ENCODE measurements at places on chromosomes 2 and 18.

- peak; percentile 49 for DNase-seq
Measured at GRCh38 chr18:72762515-72763122, 105.2 kb downstream of the NETO1 start.

DNA sequence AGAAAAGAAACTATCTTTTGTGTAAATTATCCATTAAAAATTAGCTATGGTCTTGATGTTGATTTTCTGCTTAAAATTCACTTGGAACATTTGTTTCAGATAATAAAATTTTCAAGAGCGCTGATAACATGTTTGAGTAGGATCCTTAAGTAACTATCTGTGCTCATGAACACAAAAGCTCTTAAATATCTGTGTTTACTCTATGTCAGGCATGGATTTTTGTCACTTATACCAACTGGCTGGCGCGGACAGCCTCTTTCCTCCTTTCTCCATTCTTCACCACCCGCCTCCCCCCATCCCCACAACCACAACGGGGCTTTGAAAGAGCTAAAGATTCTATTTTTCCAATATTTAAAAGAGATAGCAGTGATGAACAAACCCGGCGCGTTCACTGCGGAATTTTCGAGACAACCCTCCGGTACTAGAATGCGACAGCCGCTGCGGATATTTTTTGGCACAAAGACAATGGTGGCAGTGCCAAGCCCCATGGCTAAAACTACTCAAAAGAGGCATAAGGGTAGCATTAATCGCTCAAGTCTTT, 181.5 kb downstream of the TCF4 start:
- DNase-seq, result peak; percentile 21

DNA sequence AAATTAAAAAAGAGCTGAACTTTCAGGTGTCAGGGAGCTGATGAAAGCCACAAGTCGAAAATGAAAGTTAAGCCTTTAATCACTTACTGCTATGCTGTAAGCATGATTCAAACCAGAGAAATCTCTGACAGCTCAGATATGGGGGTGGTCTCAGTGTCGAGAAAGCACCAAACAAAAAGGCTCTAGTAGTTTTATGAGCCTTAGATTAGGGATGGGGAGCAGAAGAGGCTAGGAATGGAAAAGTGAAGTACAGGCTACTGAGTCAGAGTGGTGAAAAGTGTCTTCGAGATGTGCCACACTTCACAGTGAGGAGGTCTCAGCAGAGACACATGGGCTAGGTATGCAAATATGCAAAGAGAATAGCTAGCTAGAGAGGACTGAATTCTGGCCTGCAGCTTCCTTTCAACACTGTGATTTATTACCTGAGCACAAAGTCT, 482.2 kb downstream of the SPAG16 start:
- no peak for DNase-seq

- no peak for DNase-seq
Measured at GRCh38 chr2:48459466-48459865, 70.5 kb upstream of the STON1 start.

DNA sequence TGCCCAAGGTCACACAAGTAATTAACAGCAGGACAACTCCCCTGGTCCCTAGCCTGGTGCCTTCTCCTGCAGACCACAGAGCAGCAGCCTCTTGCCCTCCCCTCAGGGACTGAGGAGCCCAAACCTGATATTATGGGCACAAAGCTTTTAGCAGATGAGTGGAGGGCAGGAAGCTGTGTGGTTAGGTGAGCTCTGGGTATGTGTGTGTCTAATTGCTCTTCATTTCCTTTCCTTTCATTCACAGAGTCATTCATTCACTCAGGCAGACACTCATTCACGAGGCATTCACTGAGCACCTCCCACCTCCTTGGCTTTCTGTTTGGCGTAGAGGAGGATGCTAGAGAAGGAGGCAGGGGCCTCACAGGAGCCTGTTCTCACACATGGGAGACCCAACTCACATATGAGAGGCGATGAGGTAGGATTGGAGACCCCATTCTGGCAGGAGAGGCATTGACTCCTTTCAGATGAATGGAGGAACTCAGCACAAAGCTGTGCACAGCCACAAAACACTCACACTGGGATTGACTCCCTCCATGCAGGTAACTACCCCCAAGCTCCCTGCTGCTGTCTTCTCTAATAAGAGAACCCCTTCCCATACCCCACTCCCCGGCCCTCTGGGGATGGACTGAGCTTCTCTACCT, 306.8 kb upstream of the SKOR2 start:
- no peak for DNase-seq

GRCh38 chr2:112251271-112251670, 3.6 kb downstream of the ZC3H8 start:
- DNase-seq, result no peak

- DNase-seq, result no peak
Measured at GRCh38 chr2:223956300-223956699, 963 bp upstream of the MRPL44 start.

DNA sequence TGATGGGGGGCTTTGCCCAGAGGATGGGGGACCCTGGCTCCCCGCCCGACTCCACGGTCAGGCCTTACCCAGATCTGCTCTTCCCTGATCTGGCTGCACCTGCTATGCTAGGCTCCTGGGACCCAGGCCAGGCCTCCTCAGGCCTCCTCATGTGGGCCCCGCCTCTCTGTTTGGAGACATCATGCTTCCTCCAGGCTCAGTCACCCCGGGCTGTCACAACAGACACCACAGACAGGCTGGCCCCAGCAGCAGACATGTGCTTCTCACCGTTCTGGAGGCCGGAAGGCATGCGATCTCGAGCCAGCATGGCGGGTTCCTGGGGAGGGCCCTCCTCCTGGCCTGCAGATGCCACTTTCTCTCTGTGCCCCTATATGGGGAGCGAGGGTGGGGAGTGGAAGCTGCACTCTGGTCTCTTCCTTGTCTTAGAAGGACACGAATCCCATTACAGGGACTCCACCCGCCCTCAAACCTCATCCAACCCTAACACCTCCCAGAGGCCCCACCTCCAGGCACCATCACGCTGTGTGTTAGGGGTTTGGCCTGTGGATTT, 10.8 kb upstream of the NEU4 start:
- peak; percentile 11 for DNase-seq

- DNase-seq, result no peak
Measured at GRCh38 chr2:42804338-42804737, 12.0 kb upstream of the HAAO start.

DNA sequence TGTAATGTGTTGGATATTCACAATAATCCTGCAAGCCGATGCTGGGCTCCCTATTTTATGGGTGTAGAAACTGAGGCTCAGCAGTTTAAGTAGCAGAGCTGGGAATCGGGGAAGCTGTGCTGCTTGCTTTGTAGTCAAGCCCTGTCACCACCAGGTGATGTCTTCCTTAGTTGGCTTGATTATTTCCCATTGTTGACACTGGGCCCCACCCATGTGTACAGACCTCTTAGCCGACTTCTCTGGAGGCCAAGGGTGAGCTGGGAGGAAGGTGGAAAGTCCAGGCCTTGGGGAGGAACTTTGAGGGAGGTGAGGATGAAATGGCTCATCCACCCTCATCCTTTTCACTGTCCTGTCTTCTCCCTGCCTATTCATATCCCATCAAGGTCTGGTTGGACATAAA, 60.0 kb downstream of the CAPN13 start:
- no peak for DNase-seq

GRCh38 chr2:30653847-30654246, 153.4 kb downstream of the CAPN13 start:
- no peak for DNase-seq

DNA sequence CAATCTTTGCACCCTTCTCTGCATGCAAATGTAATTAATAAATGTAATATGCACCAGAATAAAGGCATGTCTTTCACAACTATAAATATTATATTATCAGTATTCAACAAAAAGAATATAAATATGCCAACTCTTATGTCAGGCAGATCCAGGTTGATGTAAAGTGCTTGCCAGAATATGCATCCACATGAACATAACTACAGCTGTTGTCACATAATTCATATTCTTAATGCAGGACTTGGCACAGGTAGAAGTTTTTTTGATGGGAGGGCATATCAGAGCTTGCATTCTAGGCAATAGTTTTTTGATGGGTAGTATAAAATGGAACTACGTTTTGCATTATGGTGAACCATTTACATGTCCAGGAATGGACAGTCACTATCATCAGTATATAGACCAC, 544.3 kb downstream of the ZNF804A start:
- DNase-seq, result no peak
